ENCODE measurements at places on chromosomes 6 and 20.

GRCh38 chr6:41247882-41248705 lies 19.9 kb downstream of the TREML4 start:
- DNase-seq, result no peak

DNA sequence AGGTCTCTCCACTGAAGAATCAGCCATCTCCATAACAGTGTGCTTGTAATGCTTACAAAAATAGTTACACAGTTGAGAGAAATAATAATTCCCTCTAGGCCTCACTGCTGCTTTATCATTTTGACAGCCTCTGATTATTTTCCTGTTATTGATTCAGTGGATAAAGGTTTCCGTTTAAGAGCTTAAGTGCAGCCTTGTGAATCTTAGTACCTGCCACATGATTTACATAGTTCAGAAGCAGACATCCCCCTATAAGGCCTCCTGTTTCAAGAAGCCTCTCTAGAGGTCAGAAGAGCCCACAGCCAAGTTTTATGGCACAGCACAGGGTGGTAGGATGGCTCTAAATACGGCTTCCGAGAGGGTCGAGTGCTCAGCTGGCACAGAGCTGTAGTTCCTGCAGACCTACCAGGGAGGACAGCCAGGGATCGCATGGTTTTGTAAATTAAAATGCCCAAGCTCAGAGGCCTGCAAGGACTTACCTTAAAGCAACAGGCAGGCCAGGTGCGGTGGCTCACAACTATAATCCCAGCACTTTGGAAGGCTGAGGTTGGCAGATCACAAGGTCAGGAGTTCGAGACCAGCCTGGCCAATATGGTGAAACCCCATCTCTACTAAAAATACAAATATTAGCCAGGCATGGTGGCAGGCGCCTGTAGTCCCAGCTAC lies 17.6 kb upstream of the PYGB start:
- DNase-seq, result no peak

- DNase-seq, result no peak
These were observed 5.9 kb downstream of the ULBP1 start for GRCh38 chr6:149969635-149970034.

GRCh38 chr6:109671733-109672132 lies 19.3 kb downstream of the AK9 start:
- DNase-seq, result no peak

All from ureter (tissue), 1 donor.